ENCODE measurements at places on chromosomes 12 and 14.

DNA sequence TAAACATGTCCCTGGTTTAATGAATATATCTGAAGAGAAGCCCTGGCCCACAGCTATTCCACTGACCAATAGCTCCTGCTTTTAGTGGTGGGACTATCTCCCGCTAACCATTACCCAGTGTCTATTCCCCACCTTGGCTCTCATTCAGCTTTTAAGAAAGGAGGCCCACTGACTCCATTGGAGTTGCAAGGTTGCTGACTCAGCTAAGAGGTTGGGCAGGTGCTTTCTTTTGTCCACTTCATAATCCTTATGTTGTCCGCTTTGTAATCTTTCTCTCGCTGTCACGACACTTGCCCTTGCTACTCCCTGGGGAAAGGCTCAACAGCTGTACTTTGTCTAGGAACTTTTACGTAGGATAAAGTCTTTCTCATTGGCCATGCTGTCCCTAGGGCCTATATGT is 453.4 kb upstream of the CCDC196 start:
- no peak for DNase-seq

DNA sequence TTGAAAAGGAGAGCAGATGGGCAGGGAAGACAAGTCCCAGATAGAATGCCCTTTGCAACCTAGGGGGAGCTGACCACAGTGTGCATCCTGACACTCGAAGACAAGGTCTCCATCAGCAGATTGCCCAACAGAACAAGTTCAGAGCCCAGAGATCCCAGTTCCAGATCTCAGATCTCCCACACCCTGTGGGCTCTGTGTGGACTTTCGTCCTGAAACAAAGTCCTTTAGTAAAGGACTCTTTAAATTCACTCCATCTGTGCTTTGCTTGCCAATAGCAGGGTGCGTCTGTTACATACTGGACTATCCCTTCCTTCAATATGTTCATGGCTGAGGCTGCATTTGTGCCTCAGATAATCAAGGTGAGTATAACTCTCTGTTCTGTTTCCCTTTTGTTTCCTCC is 8.7 kb upstream of the C1RL start:
- no peak for DNase-seq

DNA sequence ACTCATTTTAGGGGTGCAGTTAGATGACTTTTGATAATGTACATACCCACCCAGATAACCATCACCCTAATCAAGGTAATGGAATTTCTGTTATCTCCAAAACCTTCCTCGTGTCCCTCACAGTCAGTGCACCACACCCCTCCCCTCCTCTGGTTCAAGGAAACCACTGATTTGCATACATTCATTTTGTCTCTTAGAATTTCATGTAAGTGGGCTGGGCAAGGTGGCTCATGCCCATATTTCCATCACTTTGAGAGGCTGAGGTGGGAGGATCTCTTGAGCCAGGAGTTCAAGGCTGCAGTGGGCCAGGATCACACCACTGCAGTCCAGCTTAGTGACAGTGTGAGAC is 15.7 kb downstream of the ADIPOR2 start:
- DNase-seq: no peak

- no peak for DNase-seq
Observed at GRCh38 chr12:19689801-19690472, 250.6 kb downstream of the AEBP2 start.

GRCh38 chr12:12724421-12725085 is 7.4 kb downstream of the CDKN1B start:
- no peak for DNase-seq

GRCh38 chr12:47941871-47942613 is 21.4 kb upstream of the TMEM106C start:
- DNase-seq: no peak

DNA sequence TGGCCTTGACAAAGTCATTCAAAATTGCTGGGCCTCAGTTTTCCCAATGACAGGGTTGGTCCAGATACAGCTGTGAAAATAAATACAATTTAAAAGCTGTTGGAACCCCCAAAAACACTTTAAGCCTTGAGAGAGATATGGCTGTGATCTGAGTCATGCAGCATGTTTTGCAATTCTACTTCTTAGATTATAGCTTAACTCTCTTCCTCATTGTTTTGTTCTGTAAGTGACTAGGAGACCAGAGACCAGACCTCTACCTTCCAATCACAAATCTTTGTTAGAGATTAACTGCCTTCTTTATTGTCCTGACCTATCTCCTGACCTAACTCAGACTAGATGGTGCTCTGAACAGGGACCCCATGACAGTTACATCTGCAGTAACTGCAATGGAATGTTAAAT is 198.1 kb downstream of the STXBP6 start:
- no peak for DNase-seq

GRCh38 chr12:11730299-11731041 is 81.0 kb downstream of the ETV6 start:
- no peak for DNase-seq

GRCh38 chr14:32202491-32202997 is 525 bp downstream of the RNU6-8 start:
- peak; percentile 6 for DNase-seq

DNA sequence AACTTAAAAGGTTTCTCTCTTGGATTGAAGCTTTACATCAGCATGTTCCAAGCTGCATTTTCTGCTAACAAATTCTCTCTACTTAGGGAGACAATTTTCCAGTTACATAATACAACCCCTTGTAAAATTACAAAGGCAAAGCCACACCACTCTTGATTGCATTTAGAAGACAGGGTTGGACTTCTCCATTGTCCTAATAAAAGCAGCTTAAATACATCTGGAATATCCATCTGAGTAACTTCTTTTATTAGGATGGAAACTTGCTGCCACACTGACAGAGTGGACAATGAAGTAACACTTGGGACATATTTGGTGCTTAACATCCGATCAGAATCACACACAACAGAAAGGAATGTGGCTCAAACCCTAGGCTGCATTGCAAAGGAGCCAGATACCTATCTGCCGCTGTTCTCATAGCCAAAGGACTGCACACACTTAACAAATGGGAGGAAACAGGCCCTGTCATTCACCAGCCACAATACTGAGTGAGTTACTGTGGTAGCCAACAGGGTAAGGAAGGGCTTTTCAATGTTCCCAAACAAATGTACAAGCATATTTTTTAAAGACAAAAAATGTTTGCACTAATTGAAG is 157.2 kb downstream of the PAX9 start:
- DNase-seq: peak; percentile 34

DNA sequence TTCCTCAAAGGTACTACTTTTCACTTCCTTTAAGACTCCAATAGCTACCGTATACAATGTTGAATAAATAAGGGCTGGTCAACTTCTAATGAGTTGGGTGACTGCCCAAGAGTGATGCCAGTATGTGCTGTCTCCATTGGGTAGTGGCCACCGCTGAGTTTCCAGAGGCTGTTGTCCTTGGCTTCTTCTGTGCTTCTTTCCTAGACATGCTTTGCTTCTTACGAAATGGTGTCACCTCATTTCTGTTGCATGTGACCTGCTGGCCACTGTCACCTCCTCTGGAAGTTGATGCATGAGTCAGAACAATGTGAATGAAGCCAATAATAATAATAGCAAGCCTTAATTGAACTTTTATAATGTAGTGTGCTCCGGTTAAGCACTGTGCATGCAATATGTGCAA is 7.5 kb upstream of the NID2 start:
- DNase-seq: no peak

DNA sequence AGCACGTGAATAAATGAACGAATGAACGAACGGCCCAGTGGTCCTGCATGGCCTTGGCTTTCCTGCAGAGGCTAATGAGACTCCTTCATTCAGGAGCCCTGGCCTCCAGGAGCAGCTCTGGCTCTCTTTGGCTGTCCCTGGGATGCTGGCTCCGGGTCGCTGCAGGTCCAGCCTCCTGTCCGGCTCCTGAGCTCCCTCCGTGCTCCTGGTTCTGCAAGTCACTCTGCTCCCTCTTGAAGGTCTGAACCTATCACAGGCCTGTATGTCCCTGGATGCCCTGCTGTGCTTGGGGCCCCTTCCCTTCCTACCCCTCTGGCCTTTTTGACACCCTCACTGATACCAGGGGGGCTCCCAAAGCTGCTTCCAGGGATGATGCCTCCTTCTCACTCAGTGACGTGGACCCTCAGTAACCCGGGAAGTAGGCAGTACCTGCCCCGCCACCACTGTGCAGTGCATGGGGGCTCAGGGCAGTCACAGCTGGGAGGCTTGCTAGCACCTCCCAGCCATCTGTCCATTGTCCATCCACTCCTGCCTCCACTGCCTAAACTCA is 133.7 kb upstream of the C14orf180 start:
- no peak for DNase-seq

DNA sequence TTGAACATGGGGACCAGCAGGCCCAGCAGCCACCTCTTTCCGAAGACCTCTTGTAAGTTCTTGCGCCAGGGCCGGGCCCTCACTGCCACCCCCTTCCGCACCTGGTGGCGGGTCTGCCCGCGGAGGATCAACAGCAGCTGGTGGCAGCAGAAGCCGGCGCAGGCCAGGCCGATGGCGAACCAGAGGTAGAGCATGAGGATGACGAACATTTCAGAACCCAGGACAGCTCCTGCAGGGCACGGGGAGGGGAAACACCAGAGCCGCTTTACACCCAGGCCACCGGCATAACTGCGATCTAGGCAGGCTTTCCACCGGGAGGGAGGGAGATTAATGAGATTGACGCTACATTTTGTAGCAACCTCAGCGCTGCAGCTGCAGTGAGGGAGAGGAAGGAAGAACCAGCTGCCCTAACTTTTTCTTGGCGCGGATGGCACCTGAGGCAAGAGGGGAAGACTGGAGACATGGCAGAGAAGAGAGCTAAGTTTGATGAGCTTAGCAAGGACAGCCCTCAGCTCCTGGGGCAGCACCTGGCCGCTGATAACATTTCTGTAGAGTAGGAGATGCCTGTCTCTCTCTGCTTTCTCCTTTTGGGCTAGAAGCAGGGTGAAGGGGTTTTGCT is 7.8 kb downstream of the ZDHHC22 start:
- peak; percentile 61 for DNase-seq

DNA sequence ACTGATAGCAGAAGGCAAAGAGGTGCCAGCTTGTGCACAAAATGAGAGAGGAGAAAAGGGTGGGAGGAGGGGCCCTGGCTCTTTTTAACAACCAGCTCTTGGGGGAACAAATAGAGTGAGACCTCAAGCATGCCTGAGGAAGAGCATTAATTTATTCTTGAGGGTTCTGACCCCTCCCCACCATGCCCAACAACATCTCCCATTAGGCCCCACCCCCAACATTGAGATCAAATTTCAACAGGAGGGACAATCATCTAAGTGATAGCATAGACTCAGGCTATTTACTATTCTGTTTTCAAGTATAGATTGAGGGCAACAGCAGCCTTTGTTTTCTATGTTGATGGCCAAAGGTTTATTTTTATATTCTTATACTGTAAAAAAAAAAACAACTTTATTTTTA is 59.7 kb downstream of the FUT8 start:
- no peak for DNase-seq

DNA sequence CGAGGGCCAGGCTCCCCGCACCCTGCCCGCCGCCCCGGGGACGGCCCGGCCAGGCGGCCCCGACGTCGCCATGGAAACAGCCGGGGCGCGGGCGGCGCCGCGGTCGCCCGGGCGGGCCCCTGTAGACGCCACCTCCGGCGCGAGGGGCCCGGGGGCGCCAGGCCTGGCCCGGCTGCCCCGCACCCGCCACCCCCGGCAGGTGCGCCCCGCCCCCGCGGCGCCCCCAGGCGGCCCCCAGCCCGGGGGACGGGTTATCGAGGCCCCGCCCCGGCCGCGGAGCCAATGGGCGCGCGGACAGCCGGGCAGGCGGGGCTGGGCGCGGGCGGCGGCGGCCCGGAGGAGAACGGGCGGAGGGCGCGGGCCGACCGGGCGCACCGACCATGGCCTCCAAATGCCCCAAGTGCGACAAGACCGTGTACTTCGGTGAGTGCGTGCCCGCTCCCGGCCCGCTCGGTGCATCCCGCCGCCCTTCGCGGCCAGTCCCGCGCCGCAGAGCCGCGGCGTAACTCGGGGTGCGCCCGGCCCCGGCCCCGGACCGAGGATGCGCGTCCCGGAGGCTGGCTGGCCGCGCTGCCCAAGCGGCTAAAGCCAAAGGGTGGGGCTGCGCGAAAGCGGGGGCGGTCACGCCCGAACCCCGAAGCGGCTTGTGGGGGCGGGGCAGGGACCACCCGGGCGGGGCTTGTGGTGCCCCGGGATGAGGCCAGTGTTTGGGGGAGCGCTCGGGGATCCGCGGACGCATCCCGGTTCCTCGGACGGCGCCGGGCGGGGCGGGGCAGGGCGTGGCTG is at the start of gene CRIP2:
TSS of gene CRIP2 (plus strand) at position 339 of the 786 bp plus-strand sequence. CDS start at position 381, 42 bp downstream.
- DNase-seq: no peak

DNA sequence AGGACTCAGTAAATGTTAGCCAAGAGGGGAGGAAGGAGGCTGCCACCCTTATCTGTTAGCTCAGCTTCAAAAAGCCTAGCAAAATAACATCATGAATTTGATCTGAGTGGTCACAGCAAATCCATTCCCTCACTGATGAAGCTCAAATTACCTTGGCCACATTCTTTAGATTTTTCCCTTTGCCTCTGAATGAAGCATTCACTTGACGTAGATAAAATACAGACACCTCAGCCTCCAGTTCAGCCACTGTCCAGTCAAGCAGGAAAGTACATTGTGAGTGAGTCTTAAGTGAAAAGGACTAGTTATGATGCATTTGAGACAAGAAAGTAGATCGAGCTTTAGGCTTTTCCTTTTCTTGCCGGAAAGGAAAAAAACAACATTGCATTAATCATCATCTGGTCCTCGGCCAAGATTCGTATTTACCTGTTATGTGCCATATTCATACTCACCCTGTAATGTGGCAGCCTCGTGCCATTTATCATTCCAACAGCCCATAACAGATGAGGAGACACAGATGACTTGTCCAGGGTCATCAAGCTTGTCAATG is 146.5 kb downstream of the ETV6 start:
- peak; percentile 76 for DNase-seq

Measured in fibroblast of upper back skin (primary cell).